ENCODE measurements at places on chromosomes 13 and 19.

DNA sequence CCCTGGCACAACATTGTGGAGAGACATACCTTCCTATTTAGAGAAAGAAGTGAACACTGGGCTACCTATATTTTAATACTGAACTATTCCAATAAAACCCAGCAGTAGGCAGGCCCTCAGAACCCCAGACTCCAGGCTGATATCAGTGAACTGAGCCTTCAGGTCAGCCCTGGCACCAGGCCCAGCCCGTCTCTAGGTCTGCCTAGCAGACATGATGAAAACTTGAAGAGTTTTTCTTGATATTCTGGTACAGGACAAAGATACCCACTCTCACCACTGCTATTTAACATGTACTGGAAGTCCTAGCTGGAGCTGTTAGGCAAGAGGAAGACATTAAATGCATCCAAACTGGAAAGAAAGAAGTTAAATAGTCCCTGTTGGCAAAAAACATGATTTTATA is 396.6 kb upstream of the SPRY2 start:
- no peaks in the 10 kb centered on the region for H3K27me3 ChIP-seq
- no peak for DNase-seq
- H3K4me1 ChIP-seq = no peaks in the 10 kb centered on the region
- no peak overlapping the region for H3K4me3 ChIP-seq
- no peak overlapping the region for H3K27ac ChIP-seq

GRCh38 chr19:852136-853013 is at the start of gene ELANE:
TSS of gene ELANE (plus strand) at chr19:852303. CDS start at chr19:852329, 26 bp downstream.
- H3K27ac ChIP-seq = peak within 1 kb of the TSS; percentile 51
- H3K4me3 ChIP-seq = no peak within 1 kb of the TSS
- no peaks in the 10 kb centered on the region for H3K36me3 ChIP-seq
- H3K27me3 ChIP-seq = peaks cover 24% of the 10 kb centered on the region
- H3K4me1 ChIP-seq = peaks cover 21% of the 10 kb centered on the region
- no peak for DNase-seq

DNA sequence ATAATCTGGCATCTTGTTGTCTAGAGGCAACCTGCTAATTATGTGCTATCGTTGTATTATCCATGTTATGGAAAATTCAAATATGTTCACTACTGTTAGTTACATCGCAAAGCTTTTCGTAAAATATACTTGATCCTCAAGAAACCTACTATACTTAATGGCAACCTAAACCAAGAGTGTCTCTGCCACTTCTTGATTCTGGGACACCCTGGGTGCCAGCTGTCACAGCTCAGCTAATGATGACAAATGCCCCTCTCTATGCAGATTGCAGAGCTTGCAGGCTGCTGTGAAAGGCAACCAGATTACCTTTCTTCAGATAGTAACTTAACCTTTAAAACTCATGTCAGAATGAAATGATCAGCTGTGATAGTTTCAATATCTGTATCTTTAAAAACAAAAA is 8.9 kb upstream of the MAB21L1 start:
- no peak overlapping the region for H3K4me3 ChIP-seq
- no peak overlapping the region for H3K27ac ChIP-seq
- no peaks in the 10 kb centered on the region for H3K4me1 ChIP-seq

GRCh38 chr13:67225252-67226159 is 4.6 kb downstream of the PCDH9 start:
- no peak overlapping the region for H3K4me3 ChIP-seq
- H3K27me3 ChIP-seq = no peaks in the 10 kb centered on the region
- H3K4me1 ChIP-seq = peaks cover 21% of the 10 kb centered on the region
- H3K27ac ChIP-seq = no peak overlapping the region
- no peak for DNase-seq

GRCh38 chr13:56906909-56907308 is 233.8 kb upstream of the PRR20A start:
- H3K36me3 ChIP-seq = no peaks in the 10 kb centered on the region
- no peak for DNase-seq
- H3K4me1 ChIP-seq = no peaks in the 10 kb centered on the region
- H3K4me3 ChIP-seq = no peak overlapping the region
- H3K27me3 ChIP-seq = no peaks in the 10 kb centered on the region
- no peak overlapping the region for H3K27ac ChIP-seq

- H3K36me3 ChIP-seq = peaks cover 6% of the 10 kb centered on the region
- no peak overlapping the region for H3K4me3 ChIP-seq
- DNase-seq = no peak
Observed at GRCh38 chr19:40831502-40832430, 18.5 kb downstream of the CYP2A6 start.

GRCh38 chr13:110813646-110814624 is 100.4 kb downstream of the ING1 start:
- no peak overlapping the region for H3K27ac ChIP-seq
- no peaks in the 10 kb centered on the region for H3K36me3 ChIP-seq
- no peak for DNase-seq
- peaks cover 13% of the 10 kb centered on the region for H3K4me1 ChIP-seq

DNA sequence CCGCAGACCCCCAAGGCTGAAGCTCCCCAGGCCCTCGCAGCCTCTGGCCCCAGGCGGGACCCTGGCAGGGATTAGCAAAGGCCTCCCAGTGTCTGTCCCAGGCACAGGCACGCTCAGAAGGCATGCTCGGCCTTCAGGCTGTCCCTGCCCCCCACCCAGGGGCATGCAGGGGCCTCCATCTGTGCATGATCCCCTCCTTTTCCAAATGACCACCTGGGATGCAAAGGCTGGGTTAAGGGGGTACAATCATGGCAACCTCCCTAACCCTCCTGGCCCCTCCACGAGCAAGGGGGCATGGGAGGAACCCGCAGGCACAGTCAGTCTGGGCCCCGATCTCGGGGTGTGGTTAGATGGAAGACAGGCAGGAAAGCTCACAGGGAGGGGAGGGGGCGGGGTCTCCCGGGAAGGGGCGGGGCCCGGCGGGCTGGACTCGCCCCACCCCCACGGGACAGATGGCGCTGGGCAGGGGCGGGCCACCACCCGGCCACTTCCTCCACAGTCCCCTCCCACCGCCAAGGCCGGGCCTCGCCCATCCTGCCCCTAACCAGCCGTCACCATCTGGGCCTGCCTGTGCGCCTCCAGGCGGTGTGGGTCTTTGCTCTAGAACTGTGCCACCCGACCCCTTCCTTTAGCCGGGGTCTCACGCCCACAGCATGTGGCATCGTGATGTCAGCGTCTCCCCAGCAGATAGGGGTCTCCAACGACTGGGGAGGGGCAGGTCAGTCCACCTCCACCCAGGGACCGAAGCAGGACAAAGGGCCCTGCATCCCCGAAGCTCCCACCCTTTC is 7.0 kb upstream of the REXO1 start:
- peak; percentile 94 for DNase-seq
- H3K27me3 ChIP-seq = no peaks in the 10 kb centered on the region
- H3K4me3 ChIP-seq = peak overlapping the region; percentile 60
- H3K27ac ChIP-seq = peak overlapping the region; percentile 94
- no peaks in the 10 kb centered on the region for H3K36me3 ChIP-seq
- H3K4me1 ChIP-seq = peaks cover 81% of the 10 kb centered on the region

DNA sequence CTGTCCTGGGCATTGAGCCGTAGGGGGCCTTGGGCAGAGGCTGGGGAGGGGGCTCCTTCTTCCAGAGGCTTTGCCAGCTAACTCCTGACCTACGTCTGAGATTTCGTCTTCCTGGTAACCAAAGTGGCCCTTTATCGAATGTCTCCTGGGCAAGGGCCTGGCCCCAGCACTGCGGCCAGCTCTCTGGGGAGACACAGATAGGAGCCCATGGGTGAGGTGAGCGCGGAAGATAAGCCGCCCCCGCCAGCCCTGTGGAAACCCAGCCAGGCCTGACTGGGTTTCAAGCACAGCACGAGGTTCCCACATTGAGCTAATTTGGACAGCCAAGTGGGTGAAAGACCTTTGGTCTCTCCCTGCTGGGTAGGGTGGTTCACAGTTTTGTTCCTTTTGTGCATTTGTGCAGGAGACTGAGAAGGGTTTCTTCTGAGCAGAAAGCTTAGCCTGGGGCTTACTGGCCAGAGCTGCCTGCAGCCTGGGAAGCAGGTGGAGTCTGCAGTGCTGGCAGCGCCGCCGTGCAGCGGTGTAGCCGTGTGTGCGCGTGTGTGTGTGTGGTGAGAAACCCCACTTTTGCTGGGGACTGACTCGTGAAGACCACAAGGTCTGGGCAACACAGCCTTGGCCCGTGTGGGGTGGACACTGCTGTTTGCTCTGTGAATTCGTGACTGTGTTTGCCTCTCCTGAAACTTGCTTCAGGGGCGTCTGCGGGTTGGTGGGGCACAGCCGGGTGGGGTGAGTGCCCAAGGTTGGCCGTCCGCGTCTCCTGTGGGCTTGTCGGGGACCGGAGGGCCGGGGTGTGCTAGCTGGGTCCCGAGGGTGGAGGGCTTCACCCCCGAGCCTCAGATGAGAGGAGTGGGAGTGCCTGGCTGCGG is 2.5 kb downstream of the BSG start:
- no peak overlapping the region for H3K27ac ChIP-seq
- peaks cover 20% of the 10 kb centered on the region for H3K36me3 ChIP-seq
- H3K4me3 ChIP-seq = peak overlapping the region; percentile 96
- H3K27me3 ChIP-seq = no peaks in the 10 kb centered on the region
- peaks cover 58% of the 10 kb centered on the region for H3K4me1 ChIP-seq

GRCh38 chr13:92682832-92683517 is 543.6 kb upstream of the GPC6 start:
- H3K4me3 ChIP-seq = no peak overlapping the region
- no peaks in the 10 kb centered on the region for H3K27me3 ChIP-seq
- no peak overlapping the region for H3K27ac ChIP-seq
- no peaks in the 10 kb centered on the region for H3K36me3 ChIP-seq
- no peaks in the 10 kb centered on the region for H3K4me1 ChIP-seq

- H3K4me1 ChIP-seq = no peaks in the 10 kb centered on the region
- H3K36me3 ChIP-seq = no peaks in the 10 kb centered on the region
- no peaks in the 10 kb centered on the region for H3K27me3 ChIP-seq
Observed at GRCh38 chr13:36096461-36097416, 34.4 kb downstream of the DCLK1 start.

- H3K36me3 ChIP-seq = peaks cover 4% of the 10 kb centered on the region
- peaks cover 67% of the 10 kb centered on the region for H3K4me1 ChIP-seq
- DNase-seq = no peak
- no peak overlapping the region for H3K4me3 ChIP-seq
- H3K27ac ChIP-seq = peak overlapping the region; percentile 88
- no peaks in the 10 kb centered on the region for H3K27me3 ChIP-seq
Observed at GRCh38 chr13:114067381-114067885, 65.0 kb downstream of the RASA3 start.

GRCh38 chr13:38421590-38422560 is 72.2 kb downstream of the UFM1 start:
- no peaks in the 10 kb centered on the region for H3K4me1 ChIP-seq
- no peaks in the 10 kb centered on the region for H3K36me3 ChIP-seq
- no peaks in the 10 kb centered on the region for H3K27me3 ChIP-seq
- H3K27ac ChIP-seq = no peak overlapping the region

DNA sequence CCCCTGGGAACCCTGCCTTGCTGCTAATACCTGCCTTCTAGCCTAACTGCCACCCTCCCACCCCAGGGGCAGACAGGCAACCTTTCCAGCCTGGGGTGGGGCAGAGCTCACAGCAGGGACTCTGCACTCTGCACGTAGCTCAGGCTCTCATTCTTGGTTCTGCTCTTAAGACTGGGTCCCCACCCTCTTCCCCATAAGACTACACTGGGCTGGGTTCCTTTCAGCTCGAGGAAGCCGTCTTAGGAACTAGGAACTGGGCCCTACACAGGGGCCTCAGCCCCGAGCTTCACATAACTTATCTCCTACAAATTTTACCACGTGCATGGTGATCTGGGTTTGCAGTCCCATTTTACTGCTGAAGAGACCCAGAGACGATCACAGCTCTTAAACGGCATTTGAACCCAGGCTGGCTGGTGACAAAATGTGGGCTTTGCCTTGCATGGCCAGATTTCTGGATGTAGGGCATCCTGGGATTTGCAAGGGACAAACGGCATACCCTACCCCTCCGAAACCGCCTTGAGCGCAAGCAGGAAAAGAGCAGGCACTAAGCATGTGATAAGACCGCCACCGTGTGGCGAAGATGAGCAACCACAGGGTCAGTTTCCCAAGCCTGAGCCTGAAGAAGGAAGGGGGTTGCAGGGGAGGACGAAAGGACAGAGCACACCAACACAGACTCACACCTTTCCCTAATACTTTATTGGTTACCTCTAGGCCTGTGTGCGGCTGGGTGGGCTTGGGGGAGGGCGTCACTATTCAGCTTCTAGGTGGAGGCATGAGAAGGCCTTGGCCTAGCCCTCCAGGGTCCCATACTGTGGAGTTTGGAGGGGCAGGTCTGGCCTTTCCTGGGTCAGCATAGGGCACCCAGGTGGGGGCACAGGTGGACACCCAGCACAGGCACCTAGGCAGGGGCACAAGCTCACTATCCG is 5.1 kb downstream of the JUNB start:
- H3K4me3 ChIP-seq = peak overlapping the region; percentile 30
- H3K4me1 ChIP-seq = peaks cover 37% of the 10 kb centered on the region
- no peaks in the 10 kb centered on the region for H3K27me3 ChIP-seq

- no peaks in the 10 kb centered on the region for H3K27me3 ChIP-seq
- H3K4me1 ChIP-seq = peaks cover 8% of the 10 kb centered on the region
- H3K27ac ChIP-seq = peak overlapping the region; percentile 62
- DNase-seq = no peak
- H3K4me3 ChIP-seq = no peak overlapping the region
- no peaks in the 10 kb centered on the region for H3K36me3 ChIP-seq
Observed at GRCh38 chr19:15780610-15781418, 6.6 kb upstream of the OR10H5 start.

GRCh38 chr13:94427313-94427953 is 52.0 kb downstream of the DCT start:
- H3K36me3 ChIP-seq = no peaks in the 10 kb centered on the region
- H3K4me1 ChIP-seq = no peaks in the 10 kb centered on the region
- H3K27ac ChIP-seq = no peak overlapping the region
- H3K27me3 ChIP-seq = peaks cover under 1% of the 10 kb centered on the region
- H3K4me3 ChIP-seq = no peak overlapping the region

DNA sequence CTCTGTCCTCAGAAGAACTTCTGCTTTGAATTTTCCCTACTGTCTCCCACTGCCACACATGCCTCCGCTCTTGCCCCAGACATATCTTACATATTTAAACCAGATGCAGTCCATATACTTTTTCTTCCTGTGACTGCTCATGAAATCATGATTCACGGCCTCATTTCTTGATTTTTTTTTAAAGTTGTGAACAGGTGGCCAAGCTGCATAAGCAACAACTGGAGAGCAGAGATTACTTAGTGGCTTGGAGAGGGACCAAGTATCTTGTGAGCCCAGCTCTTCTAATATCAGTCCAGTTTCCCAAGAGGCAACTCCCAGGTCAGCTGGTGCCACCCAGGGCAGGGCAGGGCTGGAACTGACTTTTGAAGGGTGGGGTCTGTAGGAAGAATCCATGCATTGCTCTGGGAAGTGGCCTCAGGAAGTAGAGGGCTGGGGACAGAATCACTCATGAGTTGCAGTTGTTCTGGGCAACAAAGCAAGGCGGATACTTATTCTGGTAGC is 152.4 kb downstream of the LMO7 start:
- no peak overlapping the region for H3K4me3 ChIP-seq
- DNase-seq = no peak
- no peaks in the 10 kb centered on the region for H3K27me3 ChIP-seq
- peaks cover 54% of the 10 kb centered on the region for H3K4me1 ChIP-seq
- H3K36me3 ChIP-seq = no peaks in the 10 kb centered on the region

GRCh38 chr19:10915130-10916091 is 13.0 kb downstream of the YIPF2 start:
- H3K27ac ChIP-seq = no peak overlapping the region
- peaks cover 87% of the 10 kb centered on the region for H3K36me3 ChIP-seq
- H3K27me3 ChIP-seq = no peaks in the 10 kb centered on the region
- no peak for DNase-seq

GRCh38 chr13:40136896-40137295 is 481.4 kb downstream of the COG6 start:
- H3K27ac ChIP-seq = no peak overlapping the region
- H3K4me1 ChIP-seq = peaks cover 5% of the 10 kb centered on the region
- H3K4me3 ChIP-seq = no peak overlapping the region
- no peaks in the 10 kb centered on the region for H3K27me3 ChIP-seq

Data from lower lobe of right lung (tissue), 2 donors.